ENCODE measurements at places on chromosomes 2 and 18.
A peak's percentile ranks its signal among the peaks of the same experiment; 100 is the strongest.

GRCh38 chr2:199148076-199148845, 309.5 kb downstream of the SATB2 start:
- DNase-seq, result no peak
- no peak overlapping the region for H3K4me3 ChIP-seq
- H3K4me1 ChIP-seq, result no peaks in the 10 kb centered on the region

DNA sequence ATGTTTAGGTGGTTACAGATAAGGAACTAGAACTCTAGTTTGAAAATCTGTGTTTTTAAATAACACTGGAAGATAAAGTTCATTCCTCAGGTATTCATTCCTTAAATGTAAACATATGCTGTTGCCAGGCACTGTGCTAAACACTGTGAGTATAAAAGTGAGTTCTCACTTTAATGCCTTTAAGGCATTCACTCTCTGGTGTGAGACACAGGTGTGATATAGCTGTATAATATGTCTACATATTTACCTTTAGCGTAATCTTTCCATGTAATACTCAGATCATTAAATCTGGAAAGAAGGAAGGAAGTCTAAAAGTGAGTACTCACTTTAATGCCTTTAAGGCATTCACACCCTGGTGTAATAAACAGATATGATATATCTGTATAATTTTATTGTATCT, 472.6 kb downstream of the PARD3B start:
- no peak for DNase-seq
- H3K4me1 ChIP-seq, result no peaks in the 10 kb centered on the region

- H3K27ac ChIP-seq, result peak overlapping the region; percentile 93
- peak; percentile 84 for DNase-seq
- no peaks in the 10 kb centered on the region for H3K27me3 ChIP-seq
- H3K4me1 ChIP-seq, result peaks cover 32% of the 10 kb centered on the region
- H3K4me3 ChIP-seq, result no peak overlapping the region
These were observed 218.8 kb downstream of the HAUS1 start for GRCh38 chr18:46322941-46323340.

DNA sequence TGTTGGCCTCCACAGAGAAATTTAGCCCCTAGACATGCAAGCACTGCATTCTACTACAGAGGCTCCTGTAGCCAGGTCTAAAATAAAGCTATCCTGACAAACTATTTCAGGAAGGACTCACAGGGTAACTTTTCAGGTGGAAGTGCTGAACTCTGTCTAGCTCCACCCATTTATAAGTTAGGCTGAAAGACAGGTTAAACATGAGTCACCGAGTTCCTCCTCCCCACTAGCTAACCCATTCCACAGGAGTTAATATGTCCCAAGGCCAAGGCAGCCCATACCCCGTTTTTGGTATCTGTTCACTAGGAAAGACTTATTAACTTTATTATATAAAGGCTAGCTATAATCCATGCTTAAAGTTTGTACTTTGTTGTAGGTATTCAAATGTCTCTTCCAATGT, 3.5 kb downstream of the CWC22 start:
- no peak for DNase-seq
- no peaks in the 10 kb centered on the region for H3K36me3 ChIP-seq
- H3K27ac ChIP-seq, result no peak overlapping the region
- H3K27me3 ChIP-seq, result no peaks in the 10 kb centered on the region
- H3K4me1 ChIP-seq, result peaks cover 13% of the 10 kb centered on the region

DNA sequence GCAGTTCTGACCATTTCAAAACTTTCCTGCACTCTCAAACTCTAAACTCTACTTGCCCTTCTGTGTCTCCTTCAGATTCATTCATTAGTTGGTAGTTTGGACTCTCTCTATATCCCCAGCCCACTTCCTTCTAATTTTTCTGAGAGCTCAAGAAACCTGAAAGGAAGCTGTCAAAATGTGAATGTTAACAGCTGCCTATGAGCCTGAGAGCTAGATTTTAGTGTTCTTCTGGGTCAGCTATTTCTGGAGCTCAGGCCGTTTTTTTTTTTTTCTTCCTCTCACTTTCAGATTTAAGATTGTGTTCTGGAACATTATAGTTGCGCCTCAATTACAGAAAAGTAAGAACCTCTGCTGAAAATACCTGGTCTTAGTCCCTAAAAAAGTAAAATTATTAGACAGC, 73.1 kb downstream of the RTN4 start:
- H3K4me3 ChIP-seq, result no peak overlapping the region
- H3K27ac ChIP-seq, result no peak overlapping the region
- DNase-seq, result no peak
- H3K36me3 ChIP-seq, result no peaks in the 10 kb centered on the region
- H3K27me3 ChIP-seq, result no peaks in the 10 kb centered on the region

- no peaks in the 10 kb centered on the region for H3K36me3 ChIP-seq
- no peaks in the 10 kb centered on the region for H3K27me3 ChIP-seq
These were observed 47.5 kb downstream of the TWIST2 start for GRCh38 chr2:238895361-238895882.

GRCh38 chr2:36362291-36362690, 6.7 kb downstream of the CRIM1 start:
- no peak overlapping the region for H3K27ac ChIP-seq
- H3K4me3 ChIP-seq, result no peak overlapping the region
- no peaks in the 10 kb centered on the region for H3K27me3 ChIP-seq
- no peaks in the 10 kb centered on the region for H3K36me3 ChIP-seq

DNA sequence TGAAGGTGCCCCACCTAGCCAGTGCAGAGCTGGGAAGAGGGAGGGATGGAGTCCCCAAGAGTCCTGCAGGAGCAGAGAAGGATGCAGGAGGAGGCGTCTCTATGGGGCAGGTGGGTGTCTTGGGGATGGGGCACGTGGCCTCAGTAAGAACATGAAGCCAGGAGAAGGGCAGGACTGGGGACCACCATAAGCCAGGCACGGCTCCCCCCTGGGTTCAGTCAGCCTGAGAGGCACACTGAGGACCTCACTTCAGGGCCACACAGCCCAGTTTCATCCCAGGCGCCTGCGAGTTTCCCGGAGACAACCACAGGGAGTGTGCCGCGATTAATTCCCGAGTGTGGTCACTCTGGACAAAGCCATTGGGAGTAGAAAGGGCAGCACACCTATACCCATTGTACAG, 120.3 kb downstream of the GYPC start:
- DNase-seq, result peak; percentile 14
- H3K36me3 ChIP-seq, result no peaks in the 10 kb centered on the region
- no peak overlapping the region for H3K4me3 ChIP-seq
- peaks cover 5% of the 10 kb centered on the region for H3K4me1 ChIP-seq
- no peak overlapping the region for H3K27ac ChIP-seq

GRCh38 chr2:191917967-191918651, 71.2 kb upstream of the CAVIN2 start:
- no peak overlapping the region for H3K27ac ChIP-seq
- H3K36me3 ChIP-seq, result no peaks in the 10 kb centered on the region
- peaks cover 5% of the 10 kb centered on the region for H3K4me1 ChIP-seq
- H3K27me3 ChIP-seq, result no peaks in the 10 kb centered on the region
- DNase-seq, result no peak

DNA sequence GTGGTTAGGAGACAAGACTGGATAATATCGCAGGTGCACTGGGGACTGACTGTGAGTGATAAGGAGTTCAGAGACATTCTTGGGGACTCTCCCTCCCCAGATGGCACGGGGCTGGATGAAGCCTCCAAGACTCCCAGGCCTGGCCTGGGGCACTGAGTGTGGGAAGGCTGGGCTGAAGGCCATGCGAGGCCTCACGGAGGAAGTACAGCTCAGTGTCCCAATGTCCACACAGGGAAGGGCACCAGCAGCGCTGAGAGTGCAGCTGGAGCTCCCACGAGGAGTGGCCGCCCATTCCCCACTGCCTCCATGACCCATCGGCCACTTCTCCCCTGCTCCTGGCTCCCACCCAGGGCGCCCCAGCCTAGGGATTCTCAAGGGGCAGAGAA, 6.5 kb downstream of the MFSD2B start:
- DNase-seq, result no peak
- H3K36me3 ChIP-seq, result no peaks in the 10 kb centered on the region
- no peaks in the 10 kb centered on the region for H3K27me3 ChIP-seq
- H3K27ac ChIP-seq, result no peak overlapping the region
- no peak overlapping the region for H3K4me3 ChIP-seq

DNA sequence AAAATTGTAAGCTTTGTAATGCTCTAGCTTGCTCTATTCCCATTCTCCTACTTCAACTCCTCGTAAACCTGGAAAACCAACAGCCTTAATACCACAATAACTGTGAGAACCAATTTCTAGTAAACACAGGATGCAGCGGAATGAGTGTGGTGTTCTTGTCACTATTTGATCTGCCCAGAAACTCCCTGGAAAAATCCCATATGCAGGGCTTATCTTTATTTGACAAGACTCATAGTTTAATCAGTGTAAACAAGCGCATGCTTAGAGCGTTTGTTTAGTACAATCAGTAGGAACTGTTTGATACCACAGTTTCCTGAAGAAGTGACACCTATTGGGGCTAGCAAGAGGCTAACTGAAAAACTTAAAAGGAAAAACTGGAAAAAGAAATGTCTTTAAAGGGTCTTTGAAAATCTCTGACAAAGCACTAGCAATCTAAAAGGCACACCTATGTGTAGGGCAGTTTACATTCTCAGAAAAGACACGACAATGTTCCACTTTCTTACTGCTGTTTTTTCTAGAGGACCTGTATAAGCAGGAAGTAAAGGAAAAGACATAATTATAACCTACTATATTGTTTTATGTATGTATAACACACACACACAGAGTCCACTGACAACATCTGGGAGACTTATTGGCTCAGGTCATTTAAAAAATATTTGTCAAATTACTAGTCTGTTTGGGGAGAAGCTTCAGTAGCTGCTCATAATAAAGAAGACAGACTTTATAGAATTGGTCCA, 241.4 kb upstream of the KLHL14 start:
- no peaks in the 10 kb centered on the region for H3K36me3 ChIP-seq
- no peak overlapping the region for H3K4me3 ChIP-seq
- no peak for DNase-seq
- H3K4me1 ChIP-seq, result no peaks in the 10 kb centered on the region
- no peak overlapping the region for H3K27ac ChIP-seq
- H3K27me3 ChIP-seq, result no peaks in the 10 kb centered on the region

GRCh38 chr2:198917926-198918720, 539.6 kb downstream of the SATB2 start:
- DNase-seq, result no peak
- no peaks in the 10 kb centered on the region for H3K27me3 ChIP-seq
- H3K4me3 ChIP-seq, result no peak overlapping the region
- no peaks in the 10 kb centered on the region for H3K4me1 ChIP-seq

DNA sequence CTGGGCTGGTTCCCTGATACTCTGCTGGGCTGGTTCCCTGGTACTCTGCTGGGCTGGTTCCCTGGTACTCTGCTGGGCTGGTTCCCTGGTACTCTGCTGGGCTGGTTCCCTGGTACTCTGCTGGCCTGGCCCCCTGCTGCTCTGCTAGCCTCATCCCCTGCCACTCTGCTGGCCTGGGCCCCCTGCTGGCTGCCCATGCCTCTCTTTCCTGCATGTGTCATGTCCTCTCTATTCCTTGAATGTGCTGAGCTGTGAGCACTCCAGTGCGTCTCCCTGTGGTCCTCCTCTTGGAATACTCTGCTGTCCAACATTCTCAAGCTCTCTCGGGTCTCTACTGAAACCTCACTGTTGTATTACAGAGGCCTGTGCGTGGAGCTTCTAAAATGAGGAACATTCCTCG, 216.3 kb downstream of the RNF144A start:
- no peak overlapping the region for H3K4me3 ChIP-seq
- H3K27me3 ChIP-seq, result no peaks in the 10 kb centered on the region
- no peak overlapping the region for H3K27ac ChIP-seq
- H3K4me1 ChIP-seq, result peaks cover 3% of the 10 kb centered on the region

GRCh38 chr2:40201425-40201824, 250.5 kb downstream of the SLC8A1 start:
- DNase-seq, result no peak
- H3K27me3 ChIP-seq, result no peaks in the 10 kb centered on the region
- H3K4me3 ChIP-seq, result no peak overlapping the region
- H3K27ac ChIP-seq, result no peak overlapping the region

DNA sequence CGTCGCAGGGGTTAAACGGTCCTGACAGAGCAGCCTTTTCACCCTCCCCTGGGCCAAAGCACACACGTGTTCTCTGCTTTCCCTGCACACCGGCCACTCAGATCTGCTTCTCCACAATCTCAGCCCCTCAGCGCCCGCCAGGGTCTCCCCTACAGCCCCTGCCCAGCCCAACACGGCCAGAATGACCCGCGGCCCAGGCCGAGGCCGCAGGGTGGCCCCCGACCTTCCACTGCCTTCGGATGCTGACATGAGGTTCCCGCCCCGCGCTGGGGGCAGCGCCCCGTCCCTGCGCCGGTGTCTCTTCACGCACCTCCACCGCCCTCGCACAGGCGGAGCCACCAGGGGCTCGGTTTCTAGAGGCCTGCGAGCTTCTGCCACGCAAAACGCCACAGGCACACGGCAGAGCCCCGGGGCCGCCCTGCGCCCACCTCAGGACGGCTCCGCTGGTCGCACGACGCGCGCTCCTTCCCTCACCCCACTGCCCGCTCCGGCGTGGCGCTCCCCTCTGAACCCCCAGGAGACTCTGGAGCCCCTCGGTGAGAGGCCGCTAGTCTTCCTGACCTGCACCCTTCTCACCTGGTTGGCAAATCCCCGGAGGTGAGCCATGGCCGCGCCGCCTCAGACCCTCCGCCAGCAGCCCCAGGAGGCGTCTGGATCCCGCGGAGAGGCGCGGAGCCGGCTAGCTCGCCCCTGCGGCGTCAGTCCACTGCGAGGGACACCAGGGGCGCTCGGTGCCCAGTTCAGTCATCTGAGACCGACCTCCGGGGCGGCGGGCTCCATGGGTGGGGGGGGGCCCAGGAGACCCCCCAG, 749 bp downstream of the STK25 start:
- H3K4me3 ChIP-seq, result peak overlapping the region; percentile 87
- H3K36me3 ChIP-seq, result no peaks in the 10 kb centered on the region
- H3K27me3 ChIP-seq, result no peaks in the 10 kb centered on the region
- peak overlapping the region; percentile 73 for H3K27ac ChIP-seq
- DNase-seq, result peak; percentile 59
- H3K4me1 ChIP-seq, result peaks cover 35% of the 10 kb centered on the region

DNA sequence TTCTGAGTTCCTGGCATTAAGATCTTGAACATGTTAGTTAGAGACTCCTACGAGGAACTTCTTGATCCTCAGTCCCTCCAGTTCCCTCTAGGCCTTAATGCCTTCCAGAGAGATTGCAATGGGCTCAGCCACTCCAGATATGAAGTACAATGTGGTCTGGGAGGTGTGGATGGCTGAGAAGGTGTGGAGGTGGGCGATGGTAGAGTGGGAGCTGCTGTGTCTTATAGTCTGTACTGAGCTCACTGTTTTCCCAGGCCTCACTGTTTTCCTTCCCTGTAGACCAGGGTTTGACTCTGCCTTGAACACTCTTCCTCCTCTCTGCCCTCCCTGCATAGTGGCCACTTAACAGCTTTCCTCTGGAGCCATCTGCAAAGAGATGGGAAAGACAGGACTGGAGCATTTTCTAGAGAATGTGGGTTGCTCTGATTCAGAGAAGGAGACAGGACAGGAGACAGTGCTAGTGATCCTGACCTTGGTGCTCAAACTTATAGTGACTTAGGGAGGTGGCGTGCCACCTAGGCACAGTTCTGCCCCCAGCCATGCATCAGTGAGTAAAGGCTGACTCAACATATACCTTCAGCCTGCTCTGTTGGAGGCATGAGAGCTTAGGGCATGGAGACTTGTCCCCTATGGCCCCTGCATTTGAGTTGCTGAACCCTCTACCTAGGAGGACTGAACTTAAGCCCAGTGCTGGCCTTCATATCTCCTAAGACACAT, 129.7 kb downstream of the TDRD15 start:
- H3K4me1 ChIP-seq, result no peaks in the 10 kb centered on the region
- DNase-seq, result no peak
- H3K36me3 ChIP-seq, result no peaks in the 10 kb centered on the region
- no peaks in the 10 kb centered on the region for H3K27me3 ChIP-seq
- H3K27ac ChIP-seq, result no peak overlapping the region
- no peak overlapping the region for H3K4me3 ChIP-seq

GRCh38 chr2:226798422-226799210, 1.0 kb downstream of the IRS1 start:
- H3K36me3 ChIP-seq, result peaks cover 6% of the 10 kb centered on the region
- no peaks in the 10 kb centered on the region for H3K27me3 ChIP-seq
- H3K27ac ChIP-seq, result peak overlapping the region; percentile 98
- peak; percentile 57 for DNase-seq
- peak overlapping the region; percentile 76 for H3K4me3 ChIP-seq
